Brain microvascular endothelial cell (primary cell): ENCODE measurements at places on chromosomes 4 and X.
A peak's percentile ranks its signal among the peaks of the same experiment; 100 is the strongest.

- no peak for DNase-seq
These were observed 502.8 kb downstream of the CFAP47 start for GRCh38 chrX:36422368-36422767.

DNA sequence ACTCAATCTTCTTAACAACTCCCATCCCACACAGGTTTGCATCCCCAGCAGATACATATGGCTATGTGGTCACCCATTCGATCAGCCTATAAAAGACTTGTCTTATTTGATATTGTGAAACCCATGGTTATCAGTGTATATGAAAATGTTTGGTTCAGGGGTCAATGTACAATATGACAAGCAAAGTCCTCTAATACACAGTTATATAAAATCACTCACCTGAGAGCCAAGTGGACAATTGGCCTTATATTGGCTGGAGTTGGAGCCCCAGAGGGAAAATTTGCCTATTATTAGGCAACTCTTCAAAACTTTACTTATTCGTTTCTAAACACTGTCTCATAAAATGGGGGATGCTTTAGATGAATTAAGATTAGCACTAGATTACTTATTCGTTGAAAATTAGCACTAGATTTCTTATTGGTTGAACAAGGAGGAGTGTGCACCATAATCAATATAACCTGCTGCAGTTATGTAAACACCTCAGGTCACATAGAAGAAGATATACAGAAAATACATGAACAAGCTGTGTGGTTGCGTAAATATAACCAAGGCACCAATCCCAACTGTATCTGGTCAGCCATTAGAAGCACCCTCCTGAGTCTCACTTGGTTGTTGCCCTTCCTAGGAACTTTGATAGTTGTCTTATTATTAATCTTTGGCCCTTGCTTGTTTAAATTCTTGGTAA is 10.7 kb upstream of the ADH4 start:
- no peak for DNase-seq

GRCh38 chrX:131288188-131288587 is 918 bp downstream of the IGSF1 start:
- no peak for DNase-seq

- DNase-seq = no peak
These were observed 863.8 kb upstream of the PABPC4L start for GRCh38 chr4:135065366-135065765.

DNA sequence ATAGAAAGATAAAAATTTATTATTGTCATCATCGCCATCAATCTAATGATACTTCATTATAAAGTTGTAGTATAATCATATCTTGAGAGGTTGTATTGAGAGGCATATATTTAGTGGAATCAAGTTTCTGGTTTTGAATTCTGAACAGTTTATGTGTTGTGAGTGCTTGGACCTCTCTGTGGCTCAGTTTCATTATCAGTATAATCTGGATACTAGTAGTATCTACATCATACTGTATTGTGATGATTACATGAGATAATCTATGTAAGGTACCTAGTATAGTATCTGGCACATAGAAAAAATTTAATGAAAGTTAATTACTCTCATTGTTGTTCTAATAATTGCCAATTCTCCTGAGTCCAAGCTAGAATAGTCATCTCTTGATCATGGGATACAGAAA is 161.2 kb upstream of the UBQLN2 start:
- DNase-seq = no peak

- DNase-seq = peak; percentile 9
These were observed 172.5 kb downstream of the ANK2 start for GRCh38 chr4:113221990-113222389.

DNA sequence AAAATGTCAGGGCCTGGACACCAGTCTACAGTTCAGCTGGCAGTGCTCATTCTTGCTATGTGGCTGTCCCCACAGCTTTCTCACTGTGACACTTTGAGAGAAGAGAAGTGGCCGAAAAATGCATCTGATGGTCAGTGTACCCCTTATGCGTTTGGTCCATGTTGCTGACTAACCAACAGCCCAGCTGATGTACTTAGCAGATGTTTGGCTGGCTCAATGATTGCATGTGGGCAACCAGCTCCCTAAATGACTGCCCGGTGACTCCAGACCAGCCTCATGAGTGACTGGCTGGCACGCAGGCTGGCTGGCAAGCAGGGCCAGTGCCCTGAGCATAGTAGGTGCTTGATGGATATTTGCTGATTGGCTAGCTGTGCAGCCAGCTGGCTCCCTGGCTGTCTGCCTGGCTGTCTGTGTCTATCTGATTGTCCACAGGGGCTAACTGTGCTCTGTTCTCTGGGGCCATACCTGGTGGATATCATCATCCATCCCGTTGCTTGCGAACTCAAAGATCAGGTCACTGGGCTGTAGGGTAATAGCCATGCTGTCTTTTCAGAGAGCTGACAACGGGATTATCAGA is 29.4 kb downstream of the ELF4 start:
- no peak for DNase-seq

DNA sequence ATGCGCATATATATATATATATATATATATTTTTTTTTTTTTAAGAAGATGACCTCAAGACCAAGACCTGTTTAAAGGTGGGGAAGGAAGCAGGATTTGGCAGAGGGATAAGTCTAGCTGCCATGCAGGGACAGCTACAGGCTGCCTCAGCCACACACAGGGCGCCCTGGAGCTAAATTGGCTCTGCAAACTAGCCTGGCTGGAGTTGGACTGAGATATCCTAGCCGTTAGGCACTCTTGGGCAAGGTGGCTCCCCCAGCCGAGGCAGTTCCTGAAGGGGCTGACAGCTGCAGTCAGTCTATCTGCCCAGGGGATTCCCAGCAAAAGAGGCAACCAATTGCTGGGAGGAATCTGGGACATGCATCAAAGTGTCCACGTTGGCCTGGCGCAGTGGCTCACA is 21.9 kb downstream of the TRIML1 start:
- no peak for DNase-seq

DNA sequence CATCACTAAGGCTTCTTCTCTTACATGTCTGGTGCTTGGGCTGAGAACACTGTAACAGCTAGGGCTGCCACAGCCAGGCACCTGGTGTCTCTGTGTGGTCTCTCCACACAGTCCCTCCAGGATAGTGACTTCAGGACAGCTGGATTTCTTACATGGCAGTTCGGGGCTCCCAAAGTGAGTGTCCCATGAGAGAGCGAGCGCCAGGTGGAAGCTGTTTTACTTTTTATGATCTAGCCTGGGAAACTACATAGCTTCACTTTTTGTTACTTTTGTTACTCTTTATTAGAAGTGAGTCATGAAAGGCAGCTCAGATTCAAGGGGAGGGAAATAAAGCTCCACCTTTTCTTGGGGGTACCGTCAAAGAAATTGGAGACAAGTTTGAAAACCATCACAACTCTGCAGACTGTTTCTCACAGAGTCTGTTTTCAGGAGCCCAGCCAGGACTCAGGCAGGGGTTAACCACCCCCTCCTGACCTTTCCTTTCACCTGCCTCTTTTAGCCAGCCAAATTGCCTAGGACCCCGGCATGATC is 373.0 kb downstream of the MID1IP1 start:
- DNase-seq = no peak

DNA sequence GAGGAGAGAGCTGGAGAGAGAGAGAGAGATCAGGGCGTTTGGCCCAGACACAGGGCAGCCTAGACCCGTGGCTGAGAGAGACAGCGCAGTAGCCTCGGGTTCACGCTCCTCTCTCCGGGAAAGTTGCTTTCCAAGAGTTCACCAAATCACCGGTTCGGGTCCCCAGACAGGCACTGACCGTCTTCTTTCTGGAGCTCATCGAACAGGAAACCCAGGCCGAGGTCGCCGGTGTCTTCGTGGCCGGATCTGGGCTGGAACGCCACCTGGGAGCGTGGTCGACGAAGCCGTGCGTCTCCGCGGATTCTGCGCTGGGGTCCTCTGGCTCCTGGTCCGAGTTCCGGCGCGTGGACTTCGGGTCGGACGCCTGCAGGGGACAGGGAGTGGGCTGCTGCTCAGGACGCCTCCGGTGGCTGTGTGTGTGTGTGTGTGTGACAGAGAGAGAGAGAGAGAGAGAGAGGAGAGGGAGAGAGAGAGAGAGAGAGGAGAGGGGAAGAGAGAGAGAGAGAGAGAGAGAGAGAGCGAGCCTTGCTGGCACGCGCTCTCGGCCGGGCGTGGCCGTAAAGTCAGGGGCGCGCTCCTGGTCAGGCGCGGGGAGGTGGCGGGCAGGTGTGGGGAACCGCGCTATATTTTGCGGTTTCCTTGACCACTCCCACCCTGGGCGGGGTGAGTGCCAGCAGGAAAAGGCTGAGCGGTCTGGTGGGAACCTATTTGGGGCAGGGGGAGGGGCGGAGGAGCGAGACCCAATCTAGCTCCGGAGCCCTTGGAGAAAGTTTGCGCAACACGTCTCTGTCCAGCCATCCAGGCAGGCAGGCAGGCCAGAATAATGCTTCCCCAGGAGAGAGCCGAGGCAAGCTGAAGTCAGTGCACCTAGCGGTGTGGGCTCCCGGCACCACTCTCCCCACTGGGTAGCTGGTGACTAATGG is 62.1 kb downstream of the RHOXF2B start:
- DNase-seq = no peak

DNA sequence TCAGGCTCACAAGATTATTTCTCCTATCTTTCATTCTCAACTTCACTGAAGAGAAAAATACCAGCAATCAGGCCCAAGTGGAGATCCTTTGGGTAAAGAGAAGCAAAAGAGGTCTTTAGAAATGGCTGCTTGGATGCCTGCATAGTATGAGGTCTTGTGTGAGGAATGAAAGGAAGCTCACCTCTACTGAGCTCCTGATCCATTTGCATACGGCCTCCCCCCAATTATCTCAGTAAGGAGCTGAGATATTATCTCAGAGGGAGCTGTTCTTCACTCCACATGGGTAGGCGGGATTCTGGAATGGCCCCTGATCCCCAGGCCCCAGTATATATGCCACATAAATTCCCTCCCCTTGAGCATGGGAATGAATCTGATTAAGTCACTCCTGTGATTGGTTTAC is 75.8 kb downstream of the EVC2 start:
- DNase-seq = no peak

DNA sequence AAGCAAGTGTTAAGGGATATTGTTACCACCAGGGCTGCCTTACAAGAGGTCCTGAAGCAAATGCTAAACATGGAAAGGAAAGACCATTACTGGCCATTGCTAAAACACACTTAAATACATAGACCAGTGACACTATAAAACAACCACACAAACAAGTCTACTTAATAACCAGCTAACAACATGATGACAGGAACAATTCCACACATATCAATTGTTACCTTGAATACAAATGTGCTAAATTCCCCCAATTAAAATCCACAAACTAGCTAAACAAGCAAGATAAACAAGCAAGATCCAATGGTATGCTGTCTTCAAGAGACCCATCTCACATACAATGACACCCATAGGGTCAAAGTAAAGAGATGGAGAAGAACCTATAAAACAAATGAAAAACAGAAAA is 20.5 kb upstream of the MAGEA8 start:
- DNase-seq = no peak

DNA sequence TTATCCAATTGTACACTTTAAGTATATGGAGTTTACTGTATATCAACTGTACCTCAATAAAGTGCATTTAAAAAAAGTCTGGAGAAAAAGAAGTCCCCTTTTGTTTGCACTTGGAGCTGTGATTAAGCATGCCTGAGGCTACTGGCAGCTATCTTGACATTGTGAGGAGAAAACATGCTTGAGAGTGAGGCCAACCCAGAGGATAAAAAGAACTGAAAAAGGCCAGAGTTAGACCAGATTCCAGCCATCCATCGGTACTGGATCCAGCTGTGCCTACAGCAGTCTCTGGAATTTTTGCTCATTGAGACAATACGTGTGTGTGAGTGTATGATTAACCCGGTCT is 57.4 kb downstream of the LGI2 start:
- no peak for DNase-seq

- no peak for DNase-seq
These were observed 7.5 kb downstream of the SEPTIN6 start for GRCh38 chrX:119685225-119686066.

GRCh38 chr4:23558101-23558500 is 331.7 kb downstream of the PPARGC1A start:
- DNase-seq = no peak

GRCh38 chr4:244471-244870 is 60.8 kb downstream of the ZNF732 start:
- DNase-seq = peak; percentile 7

DNA sequence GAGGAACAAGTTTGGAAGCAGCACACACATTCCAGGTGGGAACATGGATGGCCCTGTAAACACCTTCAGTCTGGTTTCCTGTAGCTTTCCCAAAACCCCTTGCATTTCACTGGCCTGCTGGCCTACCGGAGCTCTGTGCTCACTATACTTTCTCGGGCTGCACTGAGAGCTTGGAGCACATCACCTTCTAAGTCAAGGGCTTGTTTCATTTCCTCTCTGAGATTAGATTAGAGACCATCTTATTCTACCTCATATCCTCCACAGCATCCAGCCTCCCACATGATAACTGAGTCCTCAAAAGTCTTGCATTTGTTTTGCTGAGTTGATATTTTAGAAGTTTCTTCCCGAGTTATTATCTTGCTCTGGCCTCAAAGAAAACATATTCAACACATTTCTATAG is 147.7 kb downstream of the RASL11B start:
- no peak for DNase-seq

- no peak for DNase-seq
These were observed 3.8 kb downstream of the CD99 start for GRCh38 chrX:2694914-2695267.

DNA sequence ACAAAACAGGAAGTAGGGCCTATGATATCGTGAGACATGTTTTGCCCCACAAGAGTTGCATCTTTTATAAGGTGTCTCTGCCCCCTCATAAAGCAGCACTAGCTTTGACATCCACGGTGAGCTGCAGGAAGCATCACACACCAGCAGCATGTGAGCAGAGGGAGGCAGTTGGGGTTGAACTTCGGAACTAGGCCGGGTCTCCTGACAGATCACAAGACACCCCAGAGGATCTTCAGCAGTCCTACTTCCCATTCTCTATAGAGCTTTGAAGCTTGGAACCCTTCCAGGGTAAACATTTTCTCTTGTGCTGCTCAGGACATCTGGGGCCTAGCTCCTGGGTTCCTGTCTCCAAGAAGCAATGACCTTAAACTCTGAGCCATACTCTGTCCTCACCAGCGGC is 27.5 kb downstream of the YY2 start:
- peak; percentile 8 for DNase-seq

- no peak for DNase-seq
These were observed 902 bp upstream of the LARP1B start for GRCh38 chr4:128060121-128060698.

- no peak for DNase-seq
These were observed 46.1 kb downstream of the LAS1L start for GRCh38 chrX:65488495-65488894.

GRCh38 chr4:146158036-146158745 is 17.3 kb upstream of the LSM6 start:
- no peak for DNase-seq

GRCh38 chrX:97854086-97854485 is 970.4 kb downstream of the RPA4 start:
- no peak for DNase-seq

- no peak for DNase-seq
These were observed 115.8 kb downstream of the AFF1 start for GRCh38 chr4:87050596-87050995.

GRCh38 chr4:165627128-165627527 is 245.9 kb upstream of the TLL1 start:
- DNase-seq = no peak
